ENCODE measurements at places on chromosomes 7 and 10. TPM values are rescaled to one million over a fixed set of nuclear protein-coding genes. Genes with fewer than 3 reads are reported as not detected.

Gene TWNK
- total RNA-seq: 6.6 TPM

DNA sequence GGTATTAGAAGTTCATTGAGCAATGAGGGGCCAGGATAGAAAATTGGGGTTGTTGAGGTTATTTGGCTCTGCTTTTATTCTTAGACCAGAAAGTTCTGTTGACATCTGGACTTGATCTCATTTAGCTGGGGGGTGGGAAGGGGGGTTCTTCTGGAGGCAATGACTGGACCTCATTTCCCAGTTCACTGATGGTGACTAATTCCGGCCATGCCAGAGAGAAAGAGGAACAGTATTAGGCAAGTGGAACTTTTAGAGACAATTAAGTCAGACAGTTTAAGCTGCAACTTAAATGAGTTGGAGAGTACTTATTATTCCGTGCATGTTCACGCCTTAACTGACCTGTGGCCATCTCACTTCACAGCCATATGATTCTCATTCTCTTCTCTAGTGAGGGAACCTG is 512.5 kb downstream of the REEP3 start:
- no peak for DNase-seq

Gene SAMD9
- 18.7 TPM for total RNA-seq

GRCh38 chr10:127398140-127398970 is 150.8 kb upstream of the NPS start:
- no peak for DNase-seq

DNA sequence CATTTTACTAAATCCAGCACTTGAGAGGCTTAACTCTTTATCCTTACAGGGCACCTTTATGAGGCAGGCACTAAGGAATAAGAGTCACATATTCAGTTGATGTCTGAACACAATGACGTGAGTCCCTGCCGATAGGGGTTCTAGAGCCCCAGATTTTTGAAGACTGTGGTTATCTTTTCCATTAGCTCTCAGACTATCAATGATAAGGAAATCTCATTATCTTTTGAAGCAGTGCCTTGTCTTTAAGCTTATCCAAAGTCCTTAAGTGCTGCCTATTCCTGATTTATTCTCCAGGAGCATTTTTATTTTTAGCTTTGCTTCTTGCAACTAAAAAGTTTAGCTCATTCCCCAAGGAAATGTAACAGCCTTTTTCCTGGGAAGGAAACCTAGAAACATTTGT is 444.1 kb upstream of the LRRN3 start:
- no peak for DNase-seq

DNA sequence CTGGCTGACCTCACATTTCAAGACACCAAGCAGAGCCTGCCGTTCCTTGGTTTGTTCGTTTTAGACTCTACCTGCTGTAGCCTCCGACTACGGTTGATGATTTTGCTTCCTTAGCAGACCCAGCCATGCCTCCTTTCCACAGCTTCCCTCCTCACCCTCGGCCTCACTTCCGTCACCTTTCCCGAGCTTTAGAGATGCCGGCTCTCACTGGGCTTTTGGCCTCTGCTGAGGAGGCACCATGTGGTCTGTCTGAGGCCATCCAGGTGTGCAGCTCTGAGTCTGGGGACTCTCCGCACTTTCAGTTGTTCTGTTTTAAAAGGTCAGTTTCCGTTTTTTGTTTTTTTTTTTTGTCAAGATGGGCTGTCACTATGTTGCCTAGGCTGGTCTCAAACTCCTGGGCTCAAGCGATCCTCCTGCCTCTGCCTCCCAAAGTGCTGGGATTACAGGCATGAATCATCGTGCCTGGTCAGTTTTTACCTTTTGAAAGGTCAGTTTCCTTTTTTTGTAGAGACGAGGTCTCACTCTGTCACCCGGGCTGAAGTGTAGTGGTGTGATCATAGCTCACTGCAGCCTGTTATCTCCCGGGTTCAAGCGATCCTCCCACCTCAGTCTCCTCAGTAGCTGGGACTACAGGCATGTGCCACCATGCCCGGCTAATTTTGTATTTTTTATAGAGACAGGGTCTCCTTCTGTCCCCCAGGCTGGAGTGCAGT is 11.7 kb downstream of the ORAI2 start:
- DNase-seq: no peak

- no peak for DNase-seq
Measured at GRCh38 chr7:18971839-18972238, 145.6 kb downstream of the TWIST1 start.

Gene GIMAP4
- 31.3 TPM for total RNA-seq

DNA sequence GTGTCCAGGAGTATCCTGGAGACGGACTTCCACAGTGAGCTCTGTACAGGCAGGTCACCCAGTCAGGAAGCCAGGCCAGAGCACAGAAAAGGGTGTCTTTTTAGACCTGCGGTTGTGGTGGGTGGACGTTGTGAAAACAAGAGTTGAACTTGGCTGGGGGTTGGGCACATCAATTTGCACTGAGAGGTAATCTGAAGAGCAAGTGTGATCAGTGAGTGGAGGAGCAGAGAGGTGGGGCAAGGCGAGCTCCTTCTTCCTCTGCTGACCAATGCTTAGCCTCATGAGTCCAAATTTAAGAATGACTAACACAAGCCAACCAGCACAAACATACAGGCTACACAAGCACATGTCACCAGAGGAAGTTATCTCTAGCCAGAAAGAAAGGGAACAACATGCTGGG is 310.8 kb downstream of the TCERG1L start:
- no peak for DNase-seq

Gene GDF2
- total RNA-seq: not detected

DNA sequence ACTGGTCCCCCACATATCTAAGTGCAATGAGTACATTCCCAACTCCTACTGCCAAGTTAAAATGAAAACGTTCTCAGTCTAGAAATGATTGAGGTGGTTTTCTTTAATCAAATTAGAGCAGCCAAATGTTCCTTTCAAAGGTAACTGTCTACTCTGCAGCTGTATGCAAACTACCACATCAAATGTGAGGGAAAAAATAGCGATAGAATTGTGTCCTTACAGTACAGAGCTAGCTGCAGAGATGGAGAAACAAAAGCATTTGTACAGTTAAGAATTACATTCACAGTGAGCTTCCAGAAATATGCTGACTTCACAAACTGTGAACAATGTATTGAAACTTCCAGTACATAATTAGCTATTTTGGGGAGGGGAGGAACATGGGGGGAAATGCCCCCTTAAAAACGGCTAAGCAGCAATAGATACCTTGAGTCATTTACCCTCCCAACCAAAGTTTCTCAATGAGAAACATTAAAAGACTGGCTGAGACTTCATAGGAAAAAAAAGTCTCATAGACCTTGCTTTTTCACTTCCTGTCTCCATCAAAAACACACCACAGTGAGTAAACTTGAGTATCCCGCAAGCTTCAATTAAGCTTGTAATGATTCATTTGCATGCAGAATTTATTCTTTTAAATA is 22.9 kb downstream of the CDK6 start:
- DNase-seq: no peak

DNA sequence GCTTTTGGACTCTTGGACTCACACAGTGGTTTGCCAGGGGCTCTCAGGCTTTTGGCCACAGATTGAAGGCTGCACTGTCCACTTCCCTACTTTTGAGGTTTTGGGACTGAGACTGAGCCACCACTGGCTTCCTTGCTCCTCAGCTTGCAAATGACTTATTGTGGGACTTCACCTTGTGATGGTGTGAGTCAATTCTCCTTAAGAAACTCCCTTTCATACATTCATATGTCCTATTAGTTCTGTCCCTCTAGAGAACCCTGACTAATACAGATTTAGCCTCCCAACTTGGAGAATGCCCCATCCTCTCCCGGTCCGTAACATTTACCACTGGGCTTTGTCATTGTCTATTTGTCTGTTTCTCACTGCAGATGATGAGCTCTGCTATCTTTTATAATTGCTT is 52.8 kb upstream of the CUL1 start:
- no peak for DNase-seq

DNA sequence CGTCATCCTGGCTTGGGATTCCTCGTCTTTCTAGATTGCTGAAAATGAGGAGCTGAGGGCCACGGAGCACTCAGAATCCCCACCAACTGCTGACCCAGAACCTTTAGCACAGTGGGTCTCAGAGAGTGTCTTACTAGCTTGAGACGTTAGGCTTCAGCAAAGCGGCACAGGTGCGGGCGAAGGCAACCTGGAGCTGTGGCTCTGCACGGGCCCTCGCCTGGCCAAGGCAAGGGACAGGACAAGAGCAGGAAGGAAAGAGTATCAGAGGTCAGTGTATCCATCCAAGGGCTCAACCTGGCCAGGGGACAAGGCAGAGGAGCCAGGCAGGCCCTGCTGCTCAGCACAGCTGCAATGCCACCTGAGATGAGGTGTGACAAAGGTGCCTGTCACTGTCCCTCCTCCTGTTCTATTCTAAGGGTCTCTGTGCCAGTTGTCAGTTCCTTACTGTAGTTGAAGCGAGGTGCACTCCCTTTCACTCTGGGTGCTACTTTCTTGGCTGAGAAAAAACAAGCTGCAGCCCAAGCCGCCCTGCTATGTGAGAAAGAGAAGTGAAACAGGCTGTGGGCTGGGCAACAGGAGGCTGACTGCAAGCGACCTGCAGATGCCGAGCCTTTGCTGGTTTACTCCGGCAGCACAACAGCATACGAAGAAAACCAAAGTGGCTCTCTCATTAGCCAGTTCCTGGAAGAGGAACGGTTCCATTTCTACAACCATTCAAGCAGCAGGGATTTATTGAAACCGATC is 33.3 kb upstream of the KDM7A start:
- no peak for DNase-seq

GRCh38 chr10:106573106-106573505 is 591.4 kb downstream of the SORCS1 start:
- no peak for DNase-seq

GRCh38 chr10:5584895-5585516 is 60.2 kb downstream of the CALML3 start:
- no peak for DNase-seq

GRCh38 chr7:112533591-112533990 is 52.8 kb downstream of the LSMEM1 start:
- no peak for DNase-seq

GRCh38 chr7:31997423-31997822 is 72.8 kb downstream of the PDE1C start:
- DNase-seq: no peak

- DNase-seq: no peak
Measured at GRCh38 chr7:119514326-119514725, 758.6 kb upstream of the KCND2 start.

GRCh38 chr10:97039538-97040247 is 146.1 kb downstream of the SLIT1 start:
- no peak for DNase-seq

DNA sequence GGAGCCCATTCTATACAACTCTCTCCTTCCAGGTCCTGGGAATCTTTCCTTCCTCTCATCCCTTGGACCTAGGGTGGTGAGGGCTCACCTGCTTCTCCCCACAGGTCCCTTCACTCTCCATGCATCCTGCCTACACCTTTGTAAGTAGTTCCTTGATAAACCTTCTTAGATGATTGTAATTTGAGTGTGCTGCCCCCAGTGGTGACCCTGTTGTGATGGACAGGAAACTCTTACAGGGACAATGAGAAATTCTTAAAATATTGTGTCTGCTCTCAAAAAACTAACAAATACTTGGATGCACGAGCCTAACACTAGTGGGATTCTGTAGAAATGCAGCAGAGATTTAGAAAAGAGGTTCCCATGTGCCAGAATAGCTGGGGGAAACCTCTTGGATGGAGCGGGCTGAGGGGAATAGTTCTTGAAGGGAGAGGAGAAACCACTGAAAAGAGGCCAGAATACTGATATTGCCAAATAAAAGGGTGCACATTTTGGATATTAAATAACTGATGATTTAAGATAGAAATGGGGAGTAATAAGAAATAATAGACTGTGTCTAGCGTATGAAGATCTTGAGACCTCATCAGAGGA is 6.7 kb upstream of the PAXIP1 start:
- no peak for DNase-seq

- no peak for DNase-seq
Measured at GRCh38 chr10:78570633-78571235, 498.0 kb upstream of the ZMIZ1 start.

Gene PTF1A
- total RNA-seq: not detected

- DNase-seq: no peak
Measured at GRCh38 chr10:77877441-77878344, 48.9 kb downstream of the DLG5 start.

- no peak for DNase-seq
Measured at GRCh38 chr10:6607778-6608177, 27.7 kb upstream of the PRKCQ start.

Gene FAM131B
- 1.6 TPM for total RNA-seq

Gene PANK1
- 12.8 TPM for total RNA-seq

DNA sequence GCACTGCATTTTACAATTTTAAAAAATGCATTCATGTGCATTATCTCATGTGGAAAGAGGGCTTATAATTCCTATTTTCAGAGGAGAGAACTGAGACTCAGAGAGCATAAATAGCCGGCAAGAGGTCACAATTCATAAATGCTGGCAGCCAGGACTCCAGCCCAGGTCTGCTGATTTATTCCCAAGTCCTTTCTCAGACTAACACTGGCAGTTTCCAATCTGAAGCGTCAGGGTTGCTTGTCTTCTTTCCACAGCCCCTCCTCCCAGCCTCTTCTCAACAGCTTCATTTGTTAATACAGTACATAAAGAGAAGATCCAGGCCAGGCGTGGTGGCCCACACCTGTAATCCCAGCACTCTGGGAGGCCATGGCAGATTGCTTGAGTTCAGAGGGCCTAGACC is 108.9 kb downstream of the PARD3 start:
- no peak for DNase-seq

GRCh38 chr10:93907059-93907458 is 13.3 kb downstream of the SLC35G1 start:
- no peak for DNase-seq

Gene EBLN1
- not detected for total RNA-seq

All from left lung (tissue), 14 donors.